Stimulated activated naive CD4-positive, alpha-beta T cell treated with Interleukin-2 at 50 U/mL for 16 hours (primary cell): ENCODE measurements at places on chromosomes 1 and 21.

- DNase-seq: no peak
Measured at GRCh38 chr1:38789498-38790169, 69.9 kb downstream of the RRAGC start.

GRCh38 chr1:153977250-153978240, at the start of gene JTB:
Gene JTB, minus strand, starts transcription at chr1:153977674. Its CDS starts 422 bp downstream, at chr1:153977252.
- DNase-seq: peak; percentile 89

GRCh38 chr1:77283701-77284425, 2.0 kb downstream of the AK5 start:
- DNase-seq: no peak

DNA sequence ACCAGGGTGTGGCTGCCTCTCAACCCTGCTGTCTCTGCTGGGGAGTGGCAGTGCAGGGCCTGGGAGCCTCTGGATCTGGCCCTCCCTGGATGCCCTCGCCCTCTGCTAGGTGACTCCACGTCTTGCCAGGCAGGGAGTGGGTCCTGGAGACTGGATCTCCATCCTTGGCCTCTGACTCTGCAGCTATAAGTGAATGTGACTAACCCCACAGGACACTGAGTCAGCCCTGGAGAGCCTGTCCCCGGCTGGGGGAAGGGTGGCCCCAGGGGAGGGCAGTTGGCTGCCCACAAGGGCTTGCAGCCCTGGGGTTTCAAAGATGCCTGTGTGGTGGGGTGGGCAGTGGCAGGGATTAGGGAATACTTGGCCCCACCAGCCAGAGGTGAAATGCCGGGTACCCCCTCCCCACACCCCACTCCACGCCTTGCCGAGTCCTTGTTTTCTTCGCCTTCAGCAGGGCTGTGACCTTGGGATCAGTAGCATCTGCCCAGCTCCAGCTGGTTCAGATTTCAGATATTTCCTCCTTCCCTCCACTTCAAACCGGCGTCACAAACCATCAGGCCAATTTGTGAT, 1.9 kb upstream of the MYBPH start:
- no peak for DNase-seq

DNA sequence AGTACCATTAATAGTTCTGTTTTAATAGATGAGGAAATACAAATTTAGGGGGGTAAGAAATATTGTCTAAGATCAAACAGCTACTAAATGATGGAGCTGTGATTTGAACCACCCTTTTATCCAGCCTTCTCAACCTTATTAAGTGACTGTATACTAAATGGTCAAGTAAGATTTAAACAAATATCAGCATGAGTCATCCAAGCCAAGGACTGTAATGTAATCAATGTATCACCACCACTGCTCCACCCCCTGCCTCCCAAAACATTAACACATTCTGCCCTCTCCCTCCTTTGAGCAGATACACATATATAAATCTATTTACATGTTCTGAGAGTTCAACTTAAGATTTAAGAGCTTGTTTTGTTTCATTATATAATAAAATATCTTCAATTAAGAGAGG, 58.9 kb downstream of the LRRC40 start:
- DNase-seq: no peak
